Suppressor macrophage treated with lipopolysaccharide for 1 hour (primary cell): ENCODE measurements at places on chromosomes 2 and 18.
A peak's percentile ranks its signal among the peaks of the same experiment; 100 is the strongest.

DNA sequence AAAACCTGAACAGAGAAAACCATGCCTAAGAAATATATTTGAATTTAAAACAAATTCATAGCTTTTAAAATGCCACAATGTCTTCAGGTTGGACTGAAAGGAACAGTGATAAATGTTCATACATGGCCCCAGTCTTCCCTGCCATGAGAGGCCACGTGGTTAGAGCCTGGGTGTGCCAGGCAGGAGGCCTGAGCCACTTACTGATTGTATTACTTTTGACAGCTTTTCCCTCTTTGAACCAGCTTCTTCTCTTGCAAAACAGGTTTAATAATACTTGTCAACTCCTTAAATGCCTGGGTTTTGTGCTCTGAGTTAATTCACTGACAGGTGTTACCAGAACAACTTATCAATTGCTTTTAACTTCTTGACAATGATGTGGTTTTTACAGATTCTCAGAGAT lies 27.0 kb downstream of the RBKS start:
- no peak for DNase-seq

GRCh38 chr2:177464549-177464948 lies 72.0 kb downstream of the AGPS start:
- no peak for DNase-seq

GRCh38 chr2:195181059-195181705 lies 475.8 kb upstream of the SLC39A10 start:
- no peak for DNase-seq

GRCh38 chr2:144519934-144520731 lies at the start of gene ZEB2:
ZEB2 (minus strand) TSS chr2:144520119; CDS start chr2:144517350, 2,769 bp downstream.
- peak; percentile 72 for DNase-seq

DNA sequence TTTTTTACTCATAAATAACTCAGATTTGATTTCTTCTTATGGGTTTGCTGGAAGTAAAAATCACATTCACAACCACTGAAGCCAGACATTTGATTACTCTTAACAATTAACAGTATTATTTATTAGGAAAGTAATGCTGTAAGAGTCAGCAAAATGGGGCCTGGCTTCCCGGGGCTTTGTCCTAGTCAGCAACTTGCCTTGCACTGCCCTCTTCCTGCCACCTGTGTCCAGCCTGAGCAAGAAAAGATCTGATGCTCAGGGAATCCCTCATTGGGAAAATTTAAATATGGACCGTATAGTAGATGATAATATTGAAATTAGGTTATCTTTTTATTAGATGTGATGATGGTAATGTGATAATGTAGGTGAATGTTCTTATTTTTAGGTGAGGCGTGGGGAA lies 30.8 kb upstream of the ACYP2 start:
- DNase-seq = no peak

GRCh38 chr2:18435426-18436037 lies 124.9 kb downstream of the RDH14 start:
- DNase-seq = peak; percentile 54
